ENCODE measurements at places on chromosomes 7 and 10.

GRCh38 chr7:91291302-91291701, 27.1 kb downstream of the FZD1 start:
- no peak for DNase-seq

DNA sequence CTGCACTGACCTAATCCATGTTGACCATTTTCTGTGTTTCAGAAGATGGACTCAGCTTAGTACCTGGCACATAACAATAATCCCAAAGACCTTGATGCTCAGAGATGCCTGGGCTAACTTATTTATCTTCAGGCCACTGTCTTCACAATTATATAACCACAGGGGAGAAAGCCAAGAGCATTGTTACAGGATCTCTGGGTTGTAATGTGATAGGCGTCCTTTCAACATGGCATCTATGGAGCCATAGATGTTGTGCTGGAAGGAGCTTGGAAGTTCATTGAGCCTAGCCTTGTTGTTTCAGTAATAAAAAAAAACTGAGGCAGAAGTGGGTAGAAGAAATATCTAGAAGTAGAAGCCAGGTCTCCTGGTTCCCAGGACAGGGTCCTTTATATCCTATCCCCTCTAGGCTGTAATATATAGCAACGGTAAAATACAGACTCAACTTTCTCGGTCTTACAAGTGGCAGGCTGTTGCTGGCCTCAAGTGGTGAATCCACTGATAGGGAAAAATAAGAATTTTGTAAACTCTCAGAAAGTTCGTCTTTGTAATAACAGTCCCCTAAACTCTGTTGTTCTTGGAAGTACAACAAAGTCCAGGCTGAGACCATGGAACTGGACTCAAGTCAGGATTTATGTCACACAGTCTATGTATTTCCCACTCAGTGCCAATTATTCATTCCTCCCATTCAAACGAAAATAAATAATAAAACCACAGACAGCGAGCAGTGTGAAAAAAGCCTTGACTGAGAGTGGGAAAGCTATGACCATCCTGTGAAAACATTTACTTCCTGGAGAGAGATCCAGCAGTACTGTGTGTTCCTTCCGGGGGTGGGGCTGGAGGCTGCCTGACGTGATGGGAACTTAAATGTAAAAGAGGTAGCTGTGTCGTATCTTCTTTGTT, 277.6 kb downstream of the REEP3 start:
- no peak for DNase-seq

GRCh38 chr10:48364659-48365405, 58.4 kb downstream of the MAPK8 start:
- DNase-seq, result no peak

GRCh38 chr10:94383530-94383929, 18.8 kb upstream of the TBC1D12 start:
- DNase-seq, result no peak

DNA sequence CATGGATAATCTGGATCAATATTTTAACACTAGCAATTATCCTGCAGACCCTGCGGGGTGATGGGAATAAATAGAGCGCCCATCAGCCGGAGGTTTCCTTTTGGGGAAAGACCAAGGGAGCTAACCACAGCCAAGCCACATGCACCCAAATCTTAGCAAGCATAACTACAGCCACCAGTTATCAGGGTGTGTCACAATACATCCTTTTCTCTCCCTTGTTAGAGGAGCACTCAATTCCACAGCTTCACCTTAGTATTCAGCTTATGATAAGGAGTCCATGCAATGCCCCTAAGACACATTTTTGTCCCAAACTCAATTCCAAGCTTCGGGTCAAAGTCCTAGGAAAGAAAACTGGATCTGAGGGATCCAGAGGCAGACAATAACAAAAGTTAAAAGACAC, 15.9 kb downstream of the TOMM7 start:
- DNase-seq, result no peak

GRCh38 chr10:87861566-87861952, 1.8 kb downstream of the KLLN start:
- peak; percentile 62 for DNase-seq

DNA sequence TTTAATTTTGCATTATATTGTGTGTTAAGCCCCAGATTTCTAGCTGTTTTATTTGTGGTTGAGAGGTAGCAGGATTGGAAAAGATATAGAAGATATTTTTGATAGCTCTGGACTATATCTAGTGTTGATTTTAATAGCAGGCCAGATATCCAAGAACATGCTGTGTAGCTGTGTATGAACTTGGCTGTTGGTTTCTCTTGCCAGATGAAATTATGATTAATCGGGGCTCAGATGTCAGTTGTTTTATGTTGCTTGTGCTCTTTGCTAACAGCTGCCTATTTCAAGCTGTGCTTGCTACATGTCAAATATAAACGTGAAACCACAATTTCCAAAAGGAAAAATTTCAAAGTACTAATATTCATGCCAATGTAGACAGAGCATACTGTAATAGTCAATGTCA, 141.1 kb downstream of the GRM3 start:
- DNase-seq, result no peak

DNA sequence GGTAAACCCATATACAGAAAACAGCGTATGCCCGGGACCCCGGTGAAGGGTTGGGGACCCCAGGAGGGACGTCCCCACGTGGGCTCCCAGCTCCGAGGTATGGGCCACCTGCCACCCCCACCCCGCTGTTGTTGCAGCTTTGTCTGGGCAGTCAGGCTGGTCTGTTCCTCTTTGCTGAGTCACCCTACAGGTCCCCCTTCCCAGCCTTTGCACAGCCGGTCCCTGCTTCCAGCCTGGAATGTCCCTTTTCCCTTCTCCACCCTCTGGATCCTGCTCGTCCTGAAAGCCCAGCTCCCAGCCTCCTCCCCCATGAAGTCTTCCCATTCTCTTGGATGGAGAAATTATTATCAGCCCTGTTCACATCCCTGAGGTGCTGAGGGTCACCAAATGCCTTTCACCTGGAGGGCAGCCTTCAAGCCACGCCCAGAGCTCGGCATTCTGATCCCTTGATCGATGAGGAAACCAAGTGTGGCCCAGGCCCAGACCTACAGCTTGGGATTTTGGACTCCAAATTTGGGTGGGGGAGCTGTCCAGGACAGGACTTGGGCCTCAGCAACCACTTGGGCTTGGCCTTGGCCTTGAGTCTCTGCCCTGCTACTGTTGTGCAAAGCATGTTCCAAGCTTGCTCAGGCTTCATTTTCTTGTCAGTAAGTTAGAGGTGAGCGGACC, 2.6 kb downstream of the CLDN4 start:
- no peak for DNase-seq

GRCh38 chr7:128098629-128099028, 67.4 kb upstream of the LRRC4 start:
- DNase-seq, result no peak

DNA sequence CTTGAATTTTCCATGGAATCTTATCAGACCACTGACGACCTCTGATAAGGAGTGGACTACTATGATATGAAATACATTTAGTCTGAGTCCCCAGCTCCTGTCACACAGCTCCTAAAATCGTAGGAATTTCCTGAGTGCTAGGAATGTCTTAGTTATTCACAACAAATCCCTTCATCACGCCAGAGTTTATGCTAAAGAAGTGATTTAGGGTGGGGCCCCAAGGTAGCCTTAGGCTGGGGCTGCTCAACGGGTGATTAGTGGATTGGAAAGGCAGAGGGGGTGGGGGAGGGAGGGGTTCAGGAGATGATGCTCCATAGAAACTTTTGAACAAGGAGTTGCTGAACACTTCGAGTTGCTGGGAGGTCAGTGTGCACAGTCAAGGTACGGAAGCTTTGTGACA, 7.0 kb upstream of the TET1 start:
- no peak for DNase-seq

- no peak for DNase-seq
These were observed 146.3 kb upstream of the CHST15 start for GRCh38 chr10:124239696-124240095.

- no peak for DNase-seq
These were observed 4.7 kb upstream of the DEPP1 start for GRCh38 chr10:44983066-44983894.

DNA sequence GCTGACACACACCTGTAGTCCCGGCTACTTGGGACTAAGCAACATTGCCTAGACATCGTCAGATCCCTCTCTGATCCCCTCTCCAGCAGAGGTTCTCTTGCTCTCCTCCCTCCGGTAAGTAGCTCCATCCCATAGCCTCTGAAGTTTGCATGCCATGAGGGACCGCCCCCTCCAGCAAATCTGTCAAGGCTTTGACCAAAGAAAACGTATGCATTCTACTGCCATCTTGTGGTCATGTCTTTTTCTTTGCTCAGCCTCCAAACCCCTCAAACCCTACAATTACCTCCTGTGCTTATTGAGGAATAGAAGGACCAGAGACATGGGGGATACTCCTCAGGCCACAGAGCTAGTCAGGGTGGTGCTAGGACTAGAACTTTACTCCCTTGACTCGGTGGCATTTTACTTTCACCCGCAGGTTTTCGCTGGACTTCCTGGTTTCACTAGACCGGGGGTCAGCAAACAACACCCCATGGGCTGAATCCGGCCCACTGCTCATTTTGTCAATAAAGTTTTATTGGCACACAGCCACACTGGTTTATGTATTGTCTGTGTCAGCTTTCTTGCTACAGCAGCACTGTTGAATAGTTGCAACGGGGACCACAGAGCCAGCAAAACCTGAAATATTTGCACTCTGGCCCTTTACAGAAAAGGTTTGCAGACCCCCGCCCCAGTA, 202.6 kb upstream of the FOXK1 start:
- DNase-seq, result peak; percentile 50

DNA sequence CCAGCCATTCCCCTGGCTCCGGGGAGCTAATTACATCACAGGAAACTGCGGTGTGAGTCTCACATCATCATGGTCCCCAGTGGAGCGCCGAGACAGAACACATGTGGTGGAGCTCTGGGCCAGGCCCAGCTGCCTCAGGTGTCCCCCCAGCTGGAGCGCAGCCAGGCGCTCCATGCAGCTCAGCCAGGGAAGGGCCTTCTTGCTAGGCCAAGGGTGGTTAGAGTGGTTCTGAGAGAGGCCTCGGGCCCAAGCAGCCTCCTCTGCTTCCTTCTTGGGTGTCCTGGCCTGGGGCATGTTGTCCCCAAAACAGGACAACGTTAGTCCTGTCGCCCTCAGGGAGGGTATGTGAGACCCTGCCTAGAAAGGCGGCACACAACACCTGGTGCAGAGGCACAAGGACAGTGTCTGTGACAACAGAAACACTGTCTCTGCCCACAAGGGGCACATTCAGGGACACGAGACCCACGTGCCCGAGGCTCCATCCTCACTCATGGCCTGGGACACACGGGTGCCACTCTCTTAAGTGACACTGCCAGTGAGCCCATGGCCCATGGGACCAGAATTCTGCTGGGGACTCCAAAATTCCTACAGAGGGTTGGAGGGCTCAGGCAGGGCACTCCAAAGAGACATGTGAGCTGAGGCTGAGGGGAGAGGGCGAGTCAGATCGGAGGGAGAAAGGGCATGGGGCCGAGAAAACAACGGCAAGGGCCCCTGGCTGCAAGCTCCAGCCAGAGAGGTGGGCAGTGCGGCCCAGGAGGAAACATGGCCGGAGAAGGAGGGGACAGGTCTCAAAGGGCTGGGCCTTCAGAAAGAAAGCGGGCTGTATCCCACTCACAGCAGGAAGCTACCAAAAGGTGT, 37.0 kb upstream of the RET start:
- DNase-seq, result peak; percentile 10

GRCh38 chr10:42951486-42952251, 125.2 kb upstream of the RET start:
- DNase-seq, result no peak

DNA sequence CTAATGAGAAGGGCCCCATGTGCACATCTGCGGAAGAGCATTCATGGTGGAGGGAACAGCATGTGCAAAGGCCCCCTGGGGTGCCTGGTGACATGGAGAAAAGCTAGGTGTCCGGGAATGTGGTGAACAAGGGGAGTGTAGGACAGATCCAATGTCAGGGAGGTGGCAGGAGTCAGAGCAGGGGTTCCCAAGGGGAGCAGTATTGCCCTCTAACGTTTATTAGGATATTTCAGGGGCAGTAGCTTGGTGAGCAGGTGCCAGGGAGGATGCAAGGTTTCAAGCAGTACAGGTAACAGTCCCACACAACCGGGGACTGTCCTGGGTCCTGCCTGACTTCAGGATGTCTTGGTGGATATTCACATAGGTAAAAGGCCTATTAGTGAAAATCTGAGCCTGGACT, 209.6 kb downstream of the EMX2 start:
- DNase-seq, result no peak

DNA sequence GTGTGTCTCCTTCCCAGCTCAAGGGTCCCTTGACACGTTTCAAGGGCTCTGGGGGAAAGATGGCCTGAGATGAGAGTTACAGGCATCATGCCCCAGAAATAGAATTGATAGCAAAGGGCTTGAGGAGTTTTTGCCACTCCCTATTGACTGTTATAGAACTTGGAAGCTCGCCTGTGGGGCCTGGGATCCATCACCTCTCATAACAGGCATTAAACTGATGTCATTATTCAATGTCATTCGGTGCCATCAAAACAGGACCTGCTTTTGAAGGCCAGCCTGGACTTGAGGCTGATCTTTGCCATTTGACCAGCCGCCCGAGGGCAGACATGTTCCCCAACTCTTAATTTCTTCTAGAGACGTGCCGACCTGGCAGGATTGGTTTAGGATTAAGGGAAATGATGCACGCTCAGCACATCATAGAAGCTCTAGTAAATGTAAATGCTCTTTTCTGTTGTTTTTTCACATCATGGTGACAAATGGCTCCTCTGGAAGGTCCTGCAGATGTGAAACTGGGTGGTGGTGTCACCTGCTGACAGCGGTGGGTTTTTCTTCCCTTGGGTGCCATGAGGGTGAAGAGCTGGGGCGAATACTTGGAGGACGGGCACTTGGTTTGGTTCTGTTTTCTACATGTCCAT, 16.7 kb upstream of the KLF6 start:
- DNase-seq, result no peak

DNA sequence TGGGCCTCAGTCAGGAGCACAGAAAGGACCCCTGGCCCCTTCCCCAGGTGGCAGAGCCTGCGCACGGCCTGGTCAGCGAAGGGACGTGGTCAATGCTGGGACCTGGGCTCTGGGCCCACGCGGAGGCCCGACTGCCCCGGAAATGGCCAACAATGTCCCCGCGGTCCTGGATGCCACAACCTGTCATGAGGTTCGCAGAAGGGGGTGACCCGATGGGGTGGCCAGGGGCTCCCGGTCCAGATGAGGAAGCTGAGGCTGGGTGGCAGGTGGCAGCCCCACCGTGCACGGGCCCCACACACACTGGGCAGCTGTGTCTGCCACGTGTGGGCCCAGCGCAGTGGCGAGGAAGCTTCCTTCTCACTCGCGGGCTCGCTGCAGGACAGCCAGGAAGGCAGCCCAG, 49.4 kb downstream of the DPYSL4 start:
- no peak for DNase-seq

GRCh38 chr10:110221044-110221720, 13.8 kb downstream of the MXI1 start:
- DNase-seq, result no peak

DNA sequence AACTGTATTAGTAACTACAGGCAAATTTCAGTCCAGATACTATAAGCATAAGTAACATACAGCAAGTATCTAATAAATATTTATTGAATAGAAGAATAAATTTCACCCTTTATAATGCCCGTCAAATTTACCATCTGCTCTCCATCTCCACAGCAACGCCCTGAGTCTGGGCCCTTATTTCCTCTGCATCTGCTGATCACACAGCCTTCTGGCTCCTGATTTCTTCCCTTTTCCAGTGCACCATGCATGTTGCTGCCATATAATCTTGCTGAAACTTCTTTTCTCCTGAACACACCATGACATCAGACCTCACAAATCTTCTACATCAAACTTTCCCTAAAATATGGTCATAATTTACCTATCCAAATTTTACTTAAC, 15.4 kb downstream of the HYCC1 start:
- DNase-seq, result no peak

- DNase-seq, result no peak
These were observed 27.9 kb downstream of the AHR start for GRCh38 chr7:17326378-17326777.

Measured in MM.1S (cell line).